ENCODE measurements at places on chromosomes 13 and 19.

- DNase-seq, result peak; percentile 61
Observed at GRCh38 chr13:76790526-76790925, 95.7 kb downstream of the KCTD12 start.

- DNase-seq, result no peak
Observed at GRCh38 chr19:13339869-13340268, 166.4 kb downstream of the CACNA1A start.

GRCh38 chr19:4738734-4739133 is 15.1 kb upstream of the DPP9 start:
- DNase-seq, result no peak

DNA sequence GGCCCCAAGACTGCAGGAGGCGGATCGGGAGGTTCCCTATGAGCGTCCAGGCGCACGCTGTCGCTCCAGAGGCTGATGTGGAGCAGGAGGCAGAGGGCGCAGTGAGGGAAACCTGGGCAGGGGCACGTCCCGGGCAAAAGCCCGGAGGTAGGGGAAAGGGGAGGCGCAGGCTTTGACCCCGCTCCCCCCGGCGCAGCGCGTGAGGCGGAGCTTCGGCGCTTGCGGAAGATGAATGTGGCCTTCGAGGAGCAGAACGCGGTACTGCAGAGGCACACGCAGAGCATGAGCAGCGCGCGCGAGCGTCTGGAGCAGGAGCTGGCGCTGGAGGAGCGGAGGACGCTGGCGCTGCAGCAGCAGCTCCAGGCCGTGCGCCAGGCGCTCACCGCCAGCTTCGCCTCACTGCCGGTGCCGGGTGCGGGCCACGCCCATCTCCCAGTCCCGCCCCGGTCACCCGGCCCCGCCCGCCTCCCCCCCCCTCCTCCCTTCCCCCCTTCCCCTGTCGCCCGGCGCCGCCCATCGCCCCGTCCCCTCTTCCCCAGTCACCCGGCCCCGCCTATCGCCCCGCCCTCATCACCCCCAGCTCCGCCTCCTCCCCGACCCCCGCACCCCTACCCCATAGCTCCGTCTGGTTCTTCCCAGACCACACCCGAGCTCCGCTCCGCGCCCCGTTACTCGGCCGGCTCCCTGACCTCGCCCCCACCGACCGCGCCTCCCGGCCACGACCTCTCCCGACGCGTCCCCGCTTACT is 4.1 kb downstream of the HMG20B start:
- DNase-seq, result peak; percentile 71

DNA sequence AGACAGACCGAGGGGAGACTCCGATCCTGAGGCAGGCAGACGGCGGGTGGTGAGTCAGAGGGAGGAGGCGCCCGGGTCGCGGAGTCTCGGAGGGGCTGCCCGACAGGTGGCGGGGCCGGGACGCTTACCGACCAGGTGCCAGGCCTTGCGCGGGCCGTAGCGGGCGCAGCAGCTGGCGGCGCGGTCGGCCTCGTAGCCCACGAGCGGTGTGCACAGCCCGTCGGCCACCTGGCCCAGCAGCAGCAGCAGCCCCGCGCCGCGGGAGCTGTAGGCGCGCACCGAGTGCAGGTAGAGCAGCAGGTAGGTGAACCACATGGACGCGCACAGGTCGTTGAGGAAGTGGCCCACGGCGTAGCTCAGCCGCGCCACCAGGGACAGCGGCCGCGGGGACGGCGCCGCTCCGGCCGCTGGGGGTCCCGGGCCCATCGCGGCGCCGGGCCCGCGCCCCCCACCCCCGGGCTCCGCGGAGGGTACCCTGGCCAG is 367 bp downstream of the MFSD12 start:
- no peak for DNase-seq

DNA sequence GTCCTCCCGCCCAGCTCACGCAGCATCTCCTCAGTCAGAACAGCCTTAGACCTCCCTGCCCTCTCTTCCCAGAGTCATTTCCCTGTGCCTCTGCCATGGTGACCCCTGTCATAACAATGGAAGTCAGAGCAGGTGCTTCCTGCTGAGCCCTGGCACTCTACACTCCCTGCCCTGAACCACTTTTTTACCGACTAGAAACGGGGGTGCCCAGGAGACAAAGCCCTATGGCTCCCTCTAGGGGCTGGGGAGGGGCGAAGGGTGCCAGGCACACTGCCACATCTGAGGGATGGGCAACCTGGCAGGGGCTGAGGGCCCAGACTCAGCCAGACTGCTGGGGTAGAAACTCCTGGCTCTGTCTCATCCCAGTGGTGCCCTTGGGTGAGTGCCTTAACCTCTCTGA is 16.4 kb downstream of the ZNF574 start:
- DNase-seq, result no peak

DNA sequence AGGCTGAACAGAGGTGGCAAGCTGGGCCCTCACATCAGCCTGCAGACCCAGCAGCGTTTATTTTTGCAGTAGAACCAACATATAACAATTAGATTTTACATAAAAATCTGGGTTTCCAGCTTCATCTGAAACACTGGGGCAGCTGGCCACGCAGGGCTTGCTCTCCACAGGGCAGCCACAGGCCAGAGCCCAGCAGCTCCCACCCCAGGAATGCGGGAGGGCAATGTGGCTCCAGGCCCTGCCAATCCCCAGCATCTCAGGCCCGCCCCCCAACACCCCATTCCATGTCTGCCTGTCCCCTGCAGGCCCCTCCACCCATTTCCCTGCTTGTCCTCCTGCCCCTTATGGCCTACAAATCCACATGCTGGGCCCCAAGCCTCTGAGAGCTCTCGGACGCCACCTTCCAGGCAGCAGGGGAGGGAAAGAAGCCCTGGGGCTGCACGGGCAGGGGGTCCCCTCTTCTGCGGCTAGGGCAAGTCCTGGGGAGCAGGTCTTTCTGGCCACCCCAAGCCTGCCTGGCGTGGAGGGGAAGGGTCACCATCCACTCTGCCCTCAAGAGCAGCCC is 15.0 kb upstream of the VSTM2B start:
- DNase-seq, result no peak

DNA sequence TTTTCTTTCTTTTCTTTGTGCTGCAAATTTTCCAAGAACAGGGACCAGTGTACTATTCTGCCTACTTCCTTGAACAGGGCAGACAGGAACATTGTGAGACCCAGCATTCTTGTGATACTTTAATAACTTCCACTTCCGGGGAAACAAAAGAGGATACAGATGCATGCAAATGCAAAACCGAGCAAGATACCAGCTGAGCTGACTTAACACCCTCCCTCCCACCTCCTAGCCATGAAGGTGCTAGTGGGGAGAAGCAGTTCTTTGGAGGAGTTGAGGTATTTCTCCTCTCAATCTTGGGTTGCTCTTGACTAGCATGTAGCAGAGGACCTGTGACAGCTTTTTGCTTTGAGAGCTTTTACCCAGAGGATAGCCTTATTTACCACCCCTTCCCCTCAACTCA is 111.2 kb downstream of the KLF5 start:
- peak; percentile 9 for DNase-seq

DNA sequence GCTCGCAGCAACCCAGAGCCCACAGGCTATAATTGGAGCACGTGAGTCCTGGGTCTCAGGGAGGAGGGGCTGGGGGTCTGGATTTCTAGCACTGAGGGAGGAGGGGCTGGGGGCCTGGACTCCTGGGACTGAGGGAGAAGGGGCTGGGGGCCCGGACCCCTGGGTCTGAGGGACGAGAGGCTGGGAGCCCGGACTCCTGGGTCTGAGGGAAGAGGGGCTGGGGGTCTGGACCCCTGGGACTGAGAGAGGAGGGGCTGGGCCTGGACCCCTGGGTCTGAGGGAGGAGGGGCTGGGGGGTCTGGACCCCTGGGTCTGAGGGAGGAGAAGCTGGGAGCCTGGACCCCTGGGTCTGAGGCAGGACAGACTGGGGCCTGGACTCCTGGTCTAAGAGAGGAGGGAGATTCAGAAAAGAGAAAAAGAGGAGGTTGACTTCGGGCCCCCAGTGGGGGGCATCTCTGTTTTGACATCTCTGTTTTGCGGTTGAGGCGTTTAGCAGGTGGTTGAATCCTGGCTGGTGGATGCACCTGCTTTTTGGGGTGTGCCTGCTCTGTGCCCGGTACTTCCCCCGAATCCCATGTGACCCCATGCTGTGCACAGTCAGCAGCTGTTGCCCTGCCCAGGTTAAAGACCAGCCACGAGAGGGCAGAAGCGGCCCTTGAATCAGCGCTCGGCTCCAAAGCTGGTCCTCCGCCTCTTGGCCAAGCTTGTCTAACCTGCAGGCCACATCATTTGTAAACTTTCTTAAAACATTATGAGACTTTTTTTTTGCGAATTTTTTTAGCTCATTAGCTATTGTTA is 10.5 kb downstream of the PVR start:
- peak; percentile 50 for DNase-seq

DNA sequence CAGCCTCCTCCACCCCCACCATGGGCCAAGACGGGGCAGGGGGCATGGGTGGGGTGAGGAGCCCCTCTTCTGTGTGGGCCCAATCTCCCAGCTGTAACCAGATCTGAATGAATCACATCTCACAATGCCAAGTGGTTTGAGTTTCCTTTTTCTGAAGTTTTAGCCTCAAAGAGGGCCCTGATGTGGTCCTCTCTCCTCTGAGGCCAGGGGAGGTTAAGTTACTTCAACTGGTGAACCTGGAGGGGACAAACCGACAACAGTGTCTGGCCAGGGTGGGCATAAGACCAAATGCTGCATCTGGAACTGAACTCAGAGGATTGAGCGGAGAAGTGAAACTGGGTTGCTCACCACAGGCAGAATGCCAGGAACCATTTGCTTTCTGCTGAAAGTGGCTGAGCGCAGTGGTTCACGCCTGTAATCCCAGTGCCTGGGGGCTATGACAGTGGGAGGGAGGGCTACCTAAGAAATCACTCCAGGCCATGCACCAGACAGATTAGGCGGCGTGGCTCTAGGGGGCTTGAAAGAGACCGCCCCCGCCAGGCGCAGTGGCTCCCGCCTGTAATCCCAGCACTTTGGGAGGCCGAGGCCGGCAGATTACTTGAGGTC is 15.4 kb upstream of the IRGC start:
- DNase-seq, result peak; percentile 75

DNA sequence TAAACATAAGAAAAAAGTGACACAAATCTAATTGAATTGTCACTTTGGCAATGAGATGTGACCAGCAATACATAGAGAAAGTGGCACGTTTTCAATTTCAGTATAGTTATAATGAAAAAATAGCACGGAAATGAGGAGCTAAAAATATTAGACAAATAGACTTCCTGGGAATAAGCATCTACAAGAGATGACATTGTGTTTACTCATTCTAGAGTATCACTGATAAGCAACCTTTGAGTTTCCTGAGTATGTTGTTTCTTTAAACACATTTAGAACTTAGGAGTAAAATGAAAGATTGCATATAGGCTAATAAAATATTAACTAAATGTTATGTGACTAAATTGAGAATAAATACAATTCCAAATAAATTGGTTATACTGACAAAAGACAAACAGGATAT is 207.1 kb upstream of the SLITRK6 start:
- no peak for DNase-seq

GRCh38 chr19:57850553-57851017 is 926 bp downstream of the ZNF587 start:
- DNase-seq, result peak; percentile 39

GRCh38 chr13:75469047-75469446 is 12.9 kb downstream of the TBC1D4 start:
- DNase-seq, result no peak

DNA sequence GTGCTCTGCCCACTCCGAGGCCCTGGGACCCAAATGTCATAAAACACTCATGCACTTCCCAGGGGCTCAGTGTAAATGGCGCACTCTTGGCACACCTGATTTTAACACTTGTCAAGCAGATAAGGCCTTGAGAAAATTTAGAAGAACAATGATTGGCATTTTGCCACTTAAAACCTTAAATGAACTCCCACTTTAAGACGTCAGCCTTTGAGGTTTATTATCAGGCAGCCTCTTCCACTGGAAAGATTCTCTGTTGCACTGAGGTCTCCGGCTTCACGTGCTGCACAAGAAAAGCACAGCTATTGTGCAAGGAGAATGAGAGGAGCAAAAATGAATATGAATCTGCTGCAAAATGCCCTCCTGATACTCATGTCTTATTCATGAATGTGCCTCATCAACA is 38.5 kb upstream of the ATP11A start:
- DNase-seq, result no peak

DNA sequence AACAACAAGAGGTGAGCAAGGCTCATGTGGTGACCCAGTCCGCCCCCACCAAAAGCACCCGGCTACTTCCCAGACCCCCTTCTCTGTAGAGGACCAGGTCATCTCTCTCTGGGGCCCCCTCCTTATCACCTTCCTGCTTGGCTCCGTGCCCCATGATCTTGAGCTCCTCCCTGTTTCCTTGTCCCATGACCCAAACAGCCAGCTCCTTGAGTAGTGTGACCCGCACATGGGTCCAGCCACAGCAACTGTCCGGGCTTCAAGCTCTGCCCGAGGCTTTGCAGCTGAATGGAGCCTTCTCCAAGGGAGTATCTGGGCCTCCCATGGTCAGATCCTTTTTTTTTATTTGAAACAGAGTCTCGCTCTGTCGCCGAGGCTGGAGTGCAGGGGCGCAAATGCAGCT is 61.8 kb downstream of the MYO9B start:
- no peak for DNase-seq

DNA sequence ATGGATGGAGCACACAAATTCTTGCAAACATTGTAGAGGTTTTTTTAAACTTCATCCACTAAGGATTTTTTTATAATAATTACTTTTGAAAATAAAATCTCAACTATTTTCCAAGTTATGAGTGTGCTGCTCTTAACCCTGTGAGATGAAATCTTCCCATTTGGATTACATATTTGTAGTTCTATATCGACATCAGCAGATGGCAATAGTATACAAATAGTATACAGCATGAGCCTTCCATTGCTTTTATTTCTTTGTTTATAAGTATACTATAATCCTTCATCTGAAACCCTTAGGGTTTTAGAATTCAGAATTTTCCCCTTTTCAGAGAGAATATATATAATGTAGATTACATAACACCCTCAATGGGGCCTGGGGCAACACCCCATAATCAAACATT is 70.5 kb downstream of the GJA3 start:
- DNase-seq, result no peak

DNA sequence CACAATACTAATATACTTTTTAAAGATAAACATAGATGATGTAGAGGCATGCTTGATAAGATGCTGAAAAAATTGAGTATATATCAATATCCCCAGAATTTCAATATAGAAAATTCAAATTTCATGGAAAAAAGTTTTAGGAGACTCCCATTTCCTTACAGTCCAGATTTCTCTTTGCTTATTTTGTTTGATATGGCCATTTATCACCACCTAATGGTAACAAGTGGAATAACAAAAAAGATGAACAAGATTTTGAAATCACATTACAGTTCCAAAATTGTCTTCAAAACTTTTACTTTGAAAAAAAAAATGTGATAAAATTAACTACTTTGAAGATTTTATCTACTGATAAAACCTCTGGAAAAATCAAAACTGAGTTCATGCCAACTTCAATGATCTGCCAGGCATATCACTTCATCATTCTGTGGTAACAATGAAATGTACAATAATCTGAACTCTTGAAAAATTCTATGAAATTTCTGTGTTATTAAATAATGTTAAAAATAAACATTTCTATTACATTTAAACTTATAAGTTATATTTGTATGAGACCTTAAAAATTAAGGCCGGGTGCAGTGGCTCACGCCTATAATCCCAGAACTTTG is 17.5 kb downstream of the MIPEP start:
- peak; percentile 53 for DNase-seq
